ENCODE measurements at places on chromosomes 2 and 18.

- no peak for DNase-seq
These were observed 840.1 kb upstream of the ID2 start for GRCh38 chr2:7841751-7842150.

DNA sequence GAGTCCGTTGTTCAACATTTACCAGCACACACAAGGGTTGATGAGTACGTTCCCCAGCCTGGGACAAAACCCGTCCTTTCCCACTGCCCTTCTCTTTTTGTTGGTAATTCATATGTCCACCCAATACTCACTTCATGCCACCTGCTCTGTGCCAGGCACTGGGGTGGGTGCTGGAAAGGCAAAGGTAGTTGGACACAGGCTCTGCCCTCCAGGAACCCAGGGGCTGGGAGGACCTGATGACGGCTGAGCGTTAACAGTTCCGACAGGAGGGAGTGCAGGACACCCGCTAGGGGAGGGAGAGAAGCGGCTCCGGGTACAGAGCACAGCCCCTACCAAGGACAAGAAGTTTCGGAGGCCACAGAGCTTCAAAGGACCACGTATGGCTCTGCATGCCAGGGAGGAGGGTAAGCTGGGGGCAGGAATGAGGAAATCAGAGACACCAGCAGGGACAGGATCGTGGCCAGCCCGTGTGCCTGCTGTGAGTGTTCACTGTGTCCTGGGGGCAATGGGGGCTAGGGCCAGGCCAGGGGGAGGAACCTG is 134.1 kb upstream of the GPC1 start:
- no peak for DNase-seq

- DNase-seq, result no peak
These were observed 551.8 kb downstream of the SOCS6 start for GRCh38 chr18:70840649-70841048.

DNA sequence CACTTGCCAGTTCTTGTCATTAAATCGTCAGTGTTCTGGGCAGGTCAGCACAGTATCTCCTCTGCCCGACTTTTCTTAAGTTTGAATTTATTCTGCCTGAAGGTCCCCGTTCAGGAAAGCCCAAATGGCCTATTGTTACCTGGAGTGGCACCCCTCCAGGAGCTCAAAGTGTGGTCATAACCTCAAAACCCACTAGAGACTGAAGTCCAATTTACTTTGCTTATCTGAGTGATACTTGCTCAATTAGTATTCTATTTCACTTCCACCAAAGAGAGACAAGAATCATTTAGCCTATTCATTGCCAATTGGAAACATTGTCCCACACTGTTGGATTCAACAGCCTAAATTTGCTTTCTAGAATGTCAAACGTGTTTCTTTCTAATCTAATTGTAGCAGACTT is 375.3 kb downstream of the LNPK start:
- no peak for DNase-seq

DNA sequence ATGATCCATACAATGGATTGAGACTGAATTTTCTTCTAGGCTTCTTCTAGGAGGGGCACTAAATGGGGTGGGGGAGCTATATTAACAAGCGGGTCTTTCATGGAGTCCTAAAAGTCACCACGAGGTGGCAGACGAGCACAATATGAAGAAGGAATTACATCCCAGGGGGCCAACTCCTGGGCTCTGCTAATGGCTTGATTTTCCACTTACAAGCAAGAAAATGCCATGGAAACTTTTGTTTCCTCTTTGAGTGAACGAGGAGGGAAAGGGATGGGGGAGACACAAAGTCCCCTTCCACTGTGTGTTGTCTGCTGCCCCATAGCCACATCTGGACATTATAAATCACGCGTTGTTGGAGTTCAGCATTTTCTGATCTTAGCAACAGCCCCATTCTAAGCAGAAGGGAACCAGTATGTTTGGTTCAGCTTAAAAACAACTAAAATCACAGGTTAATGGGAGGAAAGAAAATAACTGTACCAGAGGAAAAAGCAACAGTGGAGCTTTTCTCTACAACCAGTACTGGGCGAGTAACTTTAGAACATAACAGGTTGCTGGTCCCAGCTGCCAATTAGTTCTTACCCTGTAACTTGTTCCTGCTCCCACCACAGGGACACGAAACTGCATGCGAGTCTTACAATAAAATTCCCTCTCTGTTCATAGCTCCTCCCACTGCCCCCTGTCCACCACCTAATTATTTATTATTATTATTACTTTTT is 285.0 kb upstream of the PARD3B start:
- DNase-seq, result no peak

DNA sequence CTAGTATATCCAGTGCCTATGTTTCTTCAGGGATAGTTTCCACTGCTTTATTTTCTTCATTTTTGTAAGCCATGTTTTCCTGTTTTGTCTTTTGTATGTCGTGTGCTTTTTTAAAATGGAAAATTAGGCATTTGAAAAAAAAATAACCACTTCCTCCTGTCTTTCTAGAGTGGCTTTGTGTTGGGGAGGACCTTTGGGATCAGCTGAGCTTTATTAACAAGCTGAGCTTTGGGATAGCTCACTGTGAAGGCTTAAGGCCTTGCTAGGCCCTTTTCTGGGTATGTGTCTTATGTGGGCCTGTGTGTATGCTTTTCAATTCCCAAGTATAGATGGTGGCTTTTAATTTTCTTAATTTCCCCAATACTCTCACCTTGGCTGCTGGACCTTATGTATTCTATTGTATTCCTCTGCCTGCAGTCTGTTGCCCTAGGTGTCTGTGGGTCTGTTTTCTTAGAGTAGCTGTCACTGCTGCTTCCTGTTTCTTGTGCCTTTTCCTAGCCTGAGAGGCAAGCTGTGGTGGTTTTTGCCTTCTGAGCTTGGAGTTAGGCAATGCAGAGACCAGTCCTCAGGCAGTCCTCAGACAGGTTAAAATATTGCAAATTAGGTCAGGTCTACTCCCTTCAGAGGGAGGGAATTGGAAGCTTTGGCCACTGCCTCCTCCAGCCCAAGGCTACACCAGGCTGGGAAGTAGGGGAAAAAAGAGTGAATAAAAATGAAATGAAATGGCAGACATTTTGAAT is 134.7 kb downstream of the LDLRAD4 start:
- no peak for DNase-seq

- no peak for DNase-seq
These were observed 61.3 kb downstream of the SPRED2 start for GRCh38 chr2:65371074-65371434.

DNA sequence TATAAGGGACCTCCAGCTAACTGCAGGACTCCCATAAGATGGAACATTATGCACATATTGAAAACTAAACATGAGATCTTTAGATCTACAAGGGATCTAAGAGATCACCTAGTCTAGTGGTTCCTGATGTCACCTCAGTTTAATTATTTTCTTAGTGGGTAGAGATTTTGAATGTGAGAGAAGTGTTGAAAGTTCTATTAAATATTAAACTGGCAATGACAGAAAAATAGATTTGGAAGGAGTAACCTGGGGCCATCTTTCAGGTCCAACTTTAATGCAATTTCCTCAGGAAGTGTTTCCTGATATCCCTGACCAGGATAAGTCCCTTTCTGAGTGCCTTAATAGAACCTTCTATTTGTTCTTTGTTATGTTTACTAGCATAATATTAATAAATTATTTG is 29.1 kb upstream of the CPS1 start:
- no peak for DNase-seq

GRCh38 chr2:8511868-8512612 is 169.8 kb upstream of the ID2 start:
- peak; percentile 13 for DNase-seq

- no peak for DNase-seq
These were observed 290.5 kb upstream of the REV1 start for GRCh38 chr2:99780276-99780675.

GRCh38 chr2:38806733-38807059 is 28.7 kb downstream of the GEMIN6 start:
- DNase-seq, result no peak

- DNase-seq, result no peak
These were observed 219.1 kb downstream of the SETBP1 start for GRCh38 chr18:44899832-44900231.

DNA sequence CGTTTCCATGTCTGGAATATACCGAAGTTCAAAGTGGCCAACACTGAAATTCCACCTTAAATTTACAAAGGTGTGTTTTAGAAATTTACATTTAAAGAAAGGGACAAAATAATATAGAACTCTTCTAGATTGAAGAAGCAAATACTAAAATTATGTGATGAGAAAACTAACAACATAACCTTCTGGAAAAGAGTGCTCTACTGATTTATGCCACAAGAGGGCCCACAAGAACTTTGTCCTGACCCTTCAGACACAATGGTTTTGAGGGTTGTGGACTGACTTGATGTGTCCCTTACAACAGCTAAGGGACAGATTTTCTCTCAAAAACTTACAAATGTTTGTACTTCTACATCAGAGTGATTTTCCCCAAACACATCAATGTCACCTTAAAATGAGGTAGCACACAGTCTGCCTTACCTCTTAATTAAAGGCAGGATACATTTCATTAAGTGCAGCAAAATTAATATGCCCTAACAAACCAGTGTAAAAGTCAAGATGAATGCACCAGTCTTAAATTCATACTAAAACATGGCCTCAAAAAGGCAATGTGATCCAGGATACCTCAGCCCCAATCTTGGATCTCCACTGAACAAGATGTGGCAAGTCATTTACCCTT is 36.2 kb downstream of the EIF2AK3 start:
- no peak for DNase-seq

DNA sequence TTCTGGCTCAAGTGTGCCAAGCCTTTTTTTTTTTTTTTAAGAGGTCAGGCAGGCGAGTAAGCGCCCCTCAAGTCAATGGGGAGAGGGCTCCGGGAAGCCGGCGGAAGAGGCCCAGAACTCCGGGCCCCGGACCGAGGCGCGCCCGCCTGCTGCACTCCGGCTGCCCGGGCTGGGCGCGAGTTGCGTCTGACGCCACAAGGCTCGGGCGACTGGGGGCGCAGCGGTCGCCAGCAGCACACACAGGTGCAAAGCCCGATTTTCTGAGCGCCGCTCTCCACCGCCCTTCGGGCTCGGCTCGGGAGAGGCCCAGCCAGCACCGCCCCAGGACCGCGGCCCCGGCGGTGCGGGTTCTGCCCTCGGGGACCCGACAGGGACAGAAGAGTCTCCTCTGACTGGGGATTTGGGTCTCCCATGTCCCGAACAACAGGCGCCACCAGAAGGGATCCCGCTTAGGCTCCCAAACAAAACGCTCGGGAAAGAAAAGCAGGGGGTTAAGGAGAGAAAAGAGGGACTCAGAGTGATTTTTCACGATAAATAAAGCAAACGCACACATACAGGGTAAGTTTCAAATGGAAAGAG is 787 bp downstream of the ERBB4 start:
- no peak for DNase-seq

GRCh38 chr2:97739893-97740245 is 26.5 kb downstream of the ZAP70 start:
- DNase-seq, result no peak

GRCh38 chr2:214740867-214741395 is 68.6 kb downstream of the BARD1 start:
- DNase-seq, result no peak

GRCh38 chr2:69917852-69918251 is 2.9 kb downstream of the MXD1 start:
- DNase-seq, result peak; percentile 46

GRCh38 chr2:203469546-203469945 is 65.6 kb downstream of the RAPH1 start:
- DNase-seq, result no peak

DNA sequence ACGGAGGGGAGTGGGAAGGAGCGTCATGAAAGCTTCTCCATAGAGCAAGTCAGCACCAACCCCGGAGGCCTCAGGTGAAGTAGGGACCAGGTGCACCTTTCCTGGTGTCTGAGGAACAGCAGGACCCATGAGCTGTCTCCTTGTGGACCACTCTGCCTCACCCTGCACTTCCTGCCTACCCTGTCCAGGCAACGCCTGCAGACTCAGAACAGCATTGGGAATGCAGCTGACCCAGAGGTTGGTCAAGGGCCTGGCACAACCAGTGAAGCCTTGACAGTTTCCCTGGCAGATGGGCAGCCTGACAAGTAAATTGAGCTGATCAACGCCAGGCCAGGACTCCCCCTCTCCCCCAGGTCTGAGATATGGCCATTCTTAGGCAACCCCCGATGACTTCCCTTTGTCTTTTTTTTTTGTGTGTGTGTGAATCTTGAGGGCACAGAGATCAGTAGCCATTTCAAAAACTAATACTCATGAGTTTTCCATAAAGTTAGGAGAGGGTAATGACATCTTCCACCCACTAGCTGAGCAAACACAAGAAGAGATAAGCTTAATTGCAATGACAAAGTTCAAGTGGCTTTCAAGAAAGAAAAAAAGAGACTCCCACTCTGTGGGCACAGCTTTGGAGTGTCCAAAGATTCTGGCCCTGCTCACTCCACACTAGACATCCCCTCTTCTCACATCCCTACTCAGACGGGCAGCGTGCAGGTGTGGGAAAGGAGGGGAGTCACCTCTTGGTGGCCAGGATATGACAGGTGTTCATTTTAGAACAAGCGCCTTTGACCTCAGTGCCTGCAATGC is 3.5 kb upstream of the FABP1 start:
- no peak for DNase-seq

- DNase-seq, result no peak
These were observed 50.4 kb downstream of the LDLRAD4 start for GRCh38 chr18:13269013-13269280.

DNA sequence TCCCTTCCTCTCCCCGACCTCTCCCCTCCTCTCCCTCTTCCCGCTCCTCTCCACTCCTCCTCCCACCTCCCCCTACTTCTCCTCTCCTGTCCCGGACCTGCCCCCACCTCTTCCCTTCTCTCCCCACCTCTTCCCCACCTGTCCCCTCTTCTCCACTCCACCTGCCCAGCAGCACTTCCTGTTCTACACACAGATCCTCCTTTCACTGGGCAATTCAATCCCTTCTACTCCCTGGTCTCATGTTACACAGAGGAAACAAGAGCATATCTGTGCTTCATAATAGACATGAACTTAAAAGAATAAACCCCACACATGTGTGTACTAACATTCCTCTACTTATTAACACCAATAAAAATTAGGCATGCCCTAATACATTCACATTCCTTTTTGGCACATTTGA is 34.8 kb downstream of the TIMM21 start:
- DNase-seq, result no peak

DNA sequence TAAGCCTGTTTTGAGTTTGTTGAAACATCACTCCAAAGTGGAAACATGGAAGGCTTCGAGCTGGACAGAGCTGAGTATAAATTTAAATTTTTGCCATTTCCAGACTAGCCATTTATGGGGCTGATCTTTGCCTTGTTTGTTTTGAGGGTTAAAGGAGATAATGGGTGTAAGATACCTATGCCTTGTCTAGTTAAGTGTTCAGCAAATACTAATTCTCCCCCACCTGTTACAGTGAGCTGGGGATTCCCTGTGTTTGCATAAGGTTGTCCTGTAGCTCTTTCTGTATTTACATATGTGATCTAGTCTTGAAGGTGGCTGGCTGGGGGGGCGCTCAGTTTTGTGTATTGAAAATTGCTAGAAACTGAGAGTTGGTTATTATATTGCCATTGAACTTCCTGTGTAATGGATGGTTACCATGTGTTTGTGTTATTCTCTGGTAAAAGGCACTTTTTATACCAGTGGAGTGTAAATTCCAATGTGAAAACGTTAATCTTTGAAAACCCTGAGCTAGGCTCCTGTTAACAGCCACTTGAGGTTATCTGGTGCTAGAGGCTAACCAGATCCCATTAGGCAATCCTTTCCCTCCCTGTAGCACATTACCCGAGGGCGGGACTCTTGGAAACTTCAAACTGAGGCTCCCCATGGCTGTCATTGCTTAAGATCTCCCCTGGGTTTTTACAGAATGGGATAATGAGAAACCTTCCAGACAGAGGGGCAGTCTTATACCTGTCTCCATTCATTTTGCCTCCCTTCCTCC is 26.7 kb downstream of the TANC1 start:
- DNase-seq, result no peak

Data from BJ (cell line).